ENCODE measurements at places on chromosomes 1 and 21.
A peak's percentile ranks its signal among the peaks of the same experiment; 100 is the strongest.

DNA sequence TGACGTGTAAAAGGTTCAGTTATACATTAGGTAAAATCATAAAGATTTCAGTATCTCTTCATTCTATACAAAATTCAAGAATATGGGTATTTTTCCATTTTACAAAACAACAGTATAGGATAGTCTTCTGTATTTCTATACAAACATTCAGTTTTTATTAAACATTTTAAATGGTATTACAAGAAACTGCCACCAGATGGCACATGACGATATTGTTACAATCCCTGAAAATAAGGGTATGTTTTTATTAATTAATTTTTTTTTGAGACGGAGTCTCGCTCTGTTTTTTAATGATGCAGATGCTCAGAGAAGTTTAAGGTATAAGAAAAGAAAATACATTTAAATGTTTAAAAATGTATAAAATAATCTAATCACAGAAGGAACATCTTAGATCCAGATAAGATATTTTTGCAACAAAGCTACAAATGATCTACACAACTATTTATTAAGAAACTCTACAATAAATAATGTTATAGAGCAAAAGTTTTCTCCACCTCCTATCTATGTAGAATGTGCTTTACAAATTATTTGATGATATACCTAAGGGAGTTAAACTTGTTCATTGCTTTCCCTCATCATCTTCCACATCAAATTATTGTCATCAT lies 23.5 kb upstream of the RSBN1 start:
- no peak for DNase-seq

DNA sequence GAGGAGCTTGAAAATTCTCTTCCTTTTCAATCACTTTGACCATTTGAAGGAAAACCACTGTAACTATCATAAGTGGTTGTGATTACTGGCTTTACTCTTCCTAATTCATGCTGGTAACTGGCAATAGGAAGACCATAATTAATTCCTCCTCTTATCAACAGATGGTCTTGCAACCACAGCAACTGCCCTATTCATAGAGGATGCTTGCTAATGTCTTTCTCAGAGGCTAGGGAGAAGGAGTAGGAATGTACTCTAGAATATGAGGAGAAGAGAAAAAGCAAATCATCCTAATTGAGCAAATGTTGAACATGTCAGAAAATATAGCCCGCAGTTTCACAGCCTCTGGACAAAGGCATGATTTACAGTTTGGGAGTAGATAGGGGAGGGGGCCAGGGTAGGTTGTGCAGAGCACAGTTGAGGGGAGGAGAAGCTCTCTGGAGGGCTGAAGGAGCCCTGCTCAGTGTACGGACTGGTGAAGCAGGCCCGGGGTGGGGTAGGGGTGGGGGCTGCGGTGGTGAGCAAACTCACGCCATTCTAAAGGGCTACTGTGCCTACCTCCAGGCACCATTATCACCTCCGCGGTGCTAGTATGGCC lies 192.9 kb downstream of the PCP4 start:
- no peak for DNase-seq

DNA sequence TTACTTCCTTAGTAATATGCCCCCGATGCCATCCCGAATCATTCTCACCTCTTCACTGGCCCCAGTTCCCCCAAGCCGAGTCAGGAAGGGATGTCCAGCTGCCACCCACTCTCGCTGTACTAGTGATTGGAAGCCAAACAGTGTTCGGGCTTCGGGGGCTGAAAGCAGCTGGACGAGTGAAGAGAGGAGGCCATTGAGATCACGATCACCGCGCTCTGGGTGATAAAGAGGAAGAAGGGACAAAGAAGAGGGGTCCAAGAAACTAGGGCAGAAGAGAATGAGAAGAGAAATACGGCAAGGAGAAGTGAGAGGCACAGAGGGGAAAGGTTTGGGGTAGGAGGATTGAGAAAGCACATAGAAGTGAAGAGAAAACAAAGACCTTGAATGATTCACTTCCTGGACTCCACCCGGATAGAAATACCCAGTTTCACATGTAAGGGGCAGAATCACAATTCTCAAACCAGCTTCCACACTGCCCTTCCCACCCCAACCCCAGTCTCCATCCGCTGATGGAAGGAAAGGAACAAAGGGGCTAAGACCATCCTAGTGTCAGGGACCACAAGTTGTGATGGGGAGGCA lies 3.7 kb upstream of the SF3B4 start:
- no peak for DNase-seq

- DNase-seq: no peak
Measured at GRCh38 chr21:17196623-17197022, 316.2 kb upstream of the CXADR start.

GRCh38 chr1:119220991-119221390 lies 80.5 kb upstream of the WARS2 start:
- DNase-seq: no peak

GRCh38 chr1:8023995-8024313 lies 2.2 kb downstream of the ERRFI1 start:
- no peak for DNase-seq

GRCh38 chr1:234398849-234399381 lies 25.7 kb downstream of the COA6 start:
- no peak for DNase-seq

- DNase-seq: no peak
Measured at GRCh38 chr1:107689159-107689558, 275.8 kb downstream of the VAV3 start.

GRCh38 chr21:29025328-29025713 lies 853 bp downstream of the USP16 start:
- DNase-seq: no peak

DNA sequence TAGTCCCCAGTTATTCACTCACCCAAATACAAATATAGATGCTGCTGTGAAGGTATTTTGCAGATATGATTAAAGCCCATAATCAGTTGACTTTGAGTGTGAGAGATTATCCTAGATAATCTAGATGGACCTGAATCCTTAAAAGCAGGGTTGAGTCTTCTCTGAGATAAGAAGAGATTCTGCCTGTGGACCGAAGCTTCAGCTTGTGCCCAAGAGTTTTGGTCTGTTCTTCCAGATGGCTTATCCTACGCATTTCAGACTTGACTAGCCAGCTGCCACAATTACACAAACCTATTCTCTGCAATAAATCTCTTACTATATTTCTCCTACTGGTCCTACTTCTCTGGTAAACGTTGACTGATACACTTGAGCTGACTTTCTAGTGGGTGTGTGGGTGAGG lies 145.1 kb downstream of the KCNJ6 start:
- no peak for DNase-seq

- DNase-seq: no peak
Measured at GRCh38 chr21:35007348-35007747, 41.8 kb downstream of the RUNX1 start.

- DNase-seq: no peak
Measured at GRCh38 chr1:246591958-246592357, 25.7 kb downstream of the CNST start.

GRCh38 chr1:111202707-111203623 lies 2.5 kb upstream of the DENND2D start:
- DNase-seq: no peak

GRCh38 chr1:25992689-25993171 lies 5.1 kb downstream of the PAFAH2 start:
- DNase-seq: no peak

DNA sequence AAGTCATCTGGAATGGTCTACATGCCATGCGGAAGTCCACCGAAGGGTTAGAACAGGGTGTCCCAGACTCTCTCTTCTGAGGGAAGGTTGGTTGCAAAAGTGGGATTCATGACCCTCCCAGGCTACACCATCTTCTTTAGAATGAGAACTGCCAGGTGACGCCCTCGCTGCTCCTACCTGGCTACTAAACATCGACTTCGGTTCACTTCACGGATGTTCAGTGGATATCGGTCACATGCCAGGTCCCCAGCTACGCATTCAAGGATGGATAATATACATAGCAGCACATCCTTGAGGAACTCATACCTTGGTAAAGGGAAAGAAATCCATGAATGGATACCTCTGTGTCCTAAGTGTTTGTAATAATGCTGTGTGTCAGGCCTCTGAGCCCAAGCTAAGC lies 3.3 kb upstream of the OPTC start:
- DNase-seq: no peak

DNA sequence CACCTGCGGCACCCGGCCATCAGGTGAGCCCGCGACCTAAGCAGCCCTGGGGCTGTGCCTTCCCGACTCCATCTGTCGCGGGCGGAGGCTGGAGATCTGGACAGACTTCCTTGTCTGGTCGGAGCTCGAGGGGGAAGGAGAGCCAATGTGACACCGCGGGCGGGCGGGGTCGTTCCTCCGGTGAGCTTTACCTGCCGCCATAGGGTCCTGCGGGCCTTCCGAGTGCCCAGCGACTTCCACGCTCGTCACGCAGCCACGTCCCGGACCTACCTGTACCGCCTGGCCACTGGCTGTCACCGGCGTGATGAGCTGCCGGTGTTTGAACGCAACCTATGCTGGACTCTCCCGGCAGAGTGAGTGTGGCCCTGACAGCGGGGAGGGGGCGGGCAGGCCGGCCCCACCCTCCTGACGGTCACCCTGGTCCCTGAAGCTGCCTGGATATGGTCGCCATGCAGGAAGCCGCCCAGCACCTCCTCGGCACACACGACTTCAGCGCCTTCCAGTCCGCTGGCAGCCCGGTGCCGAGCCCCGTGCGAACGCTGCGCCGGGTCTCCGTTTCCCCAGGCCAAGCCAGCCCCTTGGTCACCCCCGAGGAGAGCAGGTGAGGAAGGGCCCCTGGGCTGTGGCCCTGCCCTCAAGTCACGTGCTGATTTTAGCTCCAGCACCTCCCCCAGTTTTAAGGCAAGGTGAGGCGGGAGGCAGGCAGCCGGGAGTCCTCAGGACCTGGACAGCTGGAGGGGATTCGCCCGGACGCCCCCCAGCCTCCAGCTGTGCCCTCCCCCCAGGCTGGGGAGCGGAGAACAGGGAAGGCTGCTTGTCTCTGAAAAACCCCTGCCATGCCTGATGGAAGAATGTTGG lies 1.1 kb downstream of the PUSL1 start:
- DNase-seq: peak; percentile 28

DNA sequence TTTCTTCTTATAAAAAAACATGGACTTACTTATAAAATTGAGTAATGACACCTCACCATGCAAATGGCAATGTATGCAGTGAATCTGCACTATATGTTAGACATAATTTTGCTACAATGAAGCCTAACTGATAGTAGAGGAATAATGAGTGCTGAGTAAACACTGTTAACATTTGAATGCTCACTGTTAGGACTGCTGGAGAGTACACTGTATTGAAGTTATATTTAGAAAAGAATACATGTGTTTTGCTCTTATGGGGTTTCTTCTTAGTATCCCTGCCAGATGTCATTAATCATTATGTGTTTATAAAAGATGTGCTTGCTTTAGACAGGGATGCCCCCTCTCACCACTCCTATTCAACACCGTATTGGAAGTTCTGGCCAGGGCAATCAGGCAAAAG lies 111.1 kb upstream of the ZP4 start:
- no peak for DNase-seq

DNA sequence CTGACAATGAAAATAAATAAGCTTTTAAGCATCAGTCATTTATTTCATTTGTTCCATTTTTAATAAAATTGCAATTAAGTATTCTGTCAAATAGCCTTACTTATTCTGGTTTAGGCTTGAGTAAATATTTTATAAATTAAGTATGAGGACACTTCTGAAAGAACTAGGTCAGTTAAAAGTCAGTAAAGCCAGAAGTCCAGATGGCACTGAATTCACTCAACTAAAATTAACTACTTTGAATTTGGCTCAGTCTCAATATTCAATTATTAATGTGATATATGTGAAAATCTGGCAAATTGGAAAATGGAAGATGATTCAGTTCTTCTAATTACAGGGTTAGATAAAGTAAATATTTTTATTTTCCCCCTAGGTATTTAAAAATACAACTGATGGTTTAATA lies 174.2 kb downstream of the BRINP3 start:
- no peak for DNase-seq

- no peak for DNase-seq
Measured at GRCh38 chr1:29518183-29518835, 282.0 kb downstream of the PTPRU start.

DNA sequence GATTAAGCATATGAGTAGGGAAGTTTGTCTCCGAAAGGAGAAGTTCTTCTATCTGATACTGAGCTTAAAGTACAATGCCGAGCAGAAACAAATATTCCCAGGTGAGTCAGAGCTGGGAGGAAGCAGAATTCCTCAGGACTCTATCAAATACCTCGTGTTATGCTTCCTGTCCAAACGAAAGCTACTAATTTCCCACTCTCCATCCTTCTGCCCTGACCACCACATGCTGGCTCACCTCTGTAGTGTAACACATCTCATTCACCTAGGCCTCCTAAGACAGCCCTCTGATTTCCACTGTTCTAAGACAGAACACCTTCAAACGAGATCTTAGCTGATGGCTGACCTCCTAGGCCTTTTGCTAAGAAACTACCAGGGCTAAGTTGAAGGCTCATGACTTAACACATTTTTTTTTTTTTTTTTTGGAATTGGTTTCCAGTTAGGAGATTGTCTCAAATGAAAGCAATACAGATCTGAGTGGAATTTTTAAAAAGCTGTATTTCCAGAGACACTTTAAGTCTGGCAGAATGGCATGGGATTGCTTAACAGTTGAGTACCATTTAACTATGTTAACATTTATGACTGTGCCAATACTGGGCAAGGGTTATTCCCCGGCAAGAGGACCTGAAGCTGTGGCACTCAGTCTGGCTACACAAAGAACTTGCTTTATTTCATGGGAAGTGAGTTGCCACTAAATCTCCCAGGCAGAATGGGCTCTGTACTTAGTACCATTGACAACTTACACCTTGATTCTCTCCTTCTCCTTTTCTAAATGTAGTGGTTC lies 583.4 kb downstream of the DPYD start:
- no peak for DNase-seq

DNA sequence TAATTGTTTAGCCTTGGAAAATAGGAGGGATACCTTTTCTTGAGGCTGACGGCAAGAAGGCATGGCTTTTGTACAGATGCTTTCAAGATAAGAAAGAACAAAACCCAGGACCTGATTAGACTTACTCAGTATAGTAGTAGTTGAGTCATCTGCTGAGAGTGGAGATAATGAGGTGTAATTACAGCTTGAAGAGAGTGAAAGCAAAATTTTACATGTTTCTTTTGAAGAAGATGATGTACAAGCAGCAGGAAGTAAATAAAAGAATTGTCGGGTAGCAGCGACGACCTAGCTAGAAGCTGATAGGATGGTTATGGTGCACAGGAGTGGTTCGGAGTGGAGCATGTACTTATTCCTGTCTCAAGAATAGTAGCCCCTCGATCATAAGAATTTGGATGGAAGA lies 6.6 kb downstream of the ANGPTL1 start:
- no peak for DNase-seq

DNA sequence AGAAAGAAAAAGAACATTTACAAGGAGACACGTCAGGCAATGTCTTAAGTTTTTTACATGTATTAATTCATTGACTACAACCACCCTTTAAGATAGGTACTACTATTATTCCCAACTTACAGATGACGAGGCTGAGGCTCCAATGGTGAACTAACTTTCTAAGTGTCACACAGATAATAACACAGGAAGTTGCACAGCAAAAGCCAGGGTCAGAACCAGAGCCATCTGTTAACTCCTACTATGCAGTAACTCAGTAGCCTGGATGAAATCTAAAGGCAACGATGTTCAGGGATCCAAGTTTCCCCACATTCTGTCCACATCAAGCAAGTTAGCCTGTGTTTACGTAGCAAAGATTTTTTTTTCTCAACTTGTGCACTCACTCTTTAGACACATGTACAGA lies 371.7 kb downstream of the PTPRC start:
- no peak for DNase-seq

GRCh38 chr1:182656842-182657397 lies 27.5 kb downstream of the RGS8 start:
- DNase-seq: no peak
